ENCODE measurements at places on chromosomes 4 and X.
A peak's percentile ranks its signal among the peaks of the same experiment; 100 is the strongest.

DNA sequence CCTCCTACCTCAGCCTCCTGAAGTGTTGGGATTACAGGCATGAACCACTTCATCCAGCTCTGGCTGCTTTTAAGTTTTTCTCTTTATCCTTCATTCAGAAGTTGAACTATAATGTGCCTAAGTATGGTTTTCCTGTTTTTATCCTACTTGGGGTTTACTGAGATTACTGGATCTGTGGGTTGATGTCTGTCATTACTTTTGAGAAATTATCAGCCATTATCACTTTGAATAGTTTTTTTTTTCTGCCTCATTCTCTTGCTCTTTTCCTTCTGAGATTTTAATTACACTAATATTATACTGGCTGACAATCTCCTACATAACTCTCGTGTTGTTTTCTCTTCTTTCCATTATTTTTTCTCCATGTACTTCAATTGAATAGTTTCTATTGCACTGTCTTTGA is 47.6 kb upstream of the MORC4 start:
- H3K27me3 ChIP-seq, result no peaks in the 10 kb centered on the region
- no peak overlapping the region for H3K4me3 ChIP-seq
- no peak overlapping the region for H3K27ac ChIP-seq
- no peak for DNase-seq
- no peaks in the 10 kb centered on the region for H3K4me1 ChIP-seq
- no peaks in the 10 kb centered on the region for H3K36me3 ChIP-seq

DNA sequence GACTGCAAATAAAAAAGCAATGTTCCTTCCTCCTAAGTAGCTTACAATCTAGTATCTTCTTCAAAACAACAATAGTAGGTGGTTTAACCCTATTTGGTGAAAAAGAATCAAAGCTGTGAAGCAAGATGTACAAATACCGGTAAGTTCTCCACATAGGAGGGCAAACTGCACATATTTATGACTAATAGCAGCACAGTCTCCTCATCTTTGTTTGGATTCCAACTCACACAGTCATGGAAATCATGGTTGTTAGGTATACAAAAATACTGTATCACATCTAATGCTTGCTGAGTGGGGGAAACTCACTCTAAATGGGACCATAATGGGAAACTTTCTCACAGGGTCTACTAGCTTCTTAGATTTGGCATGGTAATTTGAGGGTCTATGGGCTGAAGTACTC is 597.2 kb downstream of the INPP4B start:
- no peaks in the 10 kb centered on the region for H3K4me1 ChIP-seq
- H3K27ac ChIP-seq, result no peak overlapping the region
- no peaks in the 10 kb centered on the region for H3K27me3 ChIP-seq

DNA sequence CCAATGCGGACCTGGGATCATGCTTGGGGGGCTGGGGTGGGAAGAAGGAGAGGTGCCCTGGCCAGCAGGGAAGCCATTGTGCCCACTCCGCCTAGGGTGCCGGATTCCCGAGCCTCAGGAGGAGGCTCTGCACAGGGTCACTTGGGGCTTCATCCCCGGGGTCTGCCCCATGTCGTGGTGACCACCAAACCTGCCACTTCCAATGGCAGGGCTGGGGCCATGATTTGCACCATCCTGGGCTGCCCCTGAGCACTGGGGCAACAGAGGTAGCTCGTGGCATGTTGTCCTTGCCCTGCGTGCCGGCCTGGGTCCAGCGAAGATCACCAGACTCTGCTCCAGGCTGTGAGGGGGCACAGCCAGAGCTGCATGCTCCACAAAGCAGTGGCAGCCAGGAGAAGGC is 71.4 kb upstream of the DCAF12L2 start:
- no peaks in the 10 kb centered on the region for H3K27me3 ChIP-seq
- H3K4me3 ChIP-seq, result no peak overlapping the region
- H3K27ac ChIP-seq, result no peak overlapping the region
- no peak for DNase-seq
- no peaks in the 10 kb centered on the region for H3K4me1 ChIP-seq

DNA sequence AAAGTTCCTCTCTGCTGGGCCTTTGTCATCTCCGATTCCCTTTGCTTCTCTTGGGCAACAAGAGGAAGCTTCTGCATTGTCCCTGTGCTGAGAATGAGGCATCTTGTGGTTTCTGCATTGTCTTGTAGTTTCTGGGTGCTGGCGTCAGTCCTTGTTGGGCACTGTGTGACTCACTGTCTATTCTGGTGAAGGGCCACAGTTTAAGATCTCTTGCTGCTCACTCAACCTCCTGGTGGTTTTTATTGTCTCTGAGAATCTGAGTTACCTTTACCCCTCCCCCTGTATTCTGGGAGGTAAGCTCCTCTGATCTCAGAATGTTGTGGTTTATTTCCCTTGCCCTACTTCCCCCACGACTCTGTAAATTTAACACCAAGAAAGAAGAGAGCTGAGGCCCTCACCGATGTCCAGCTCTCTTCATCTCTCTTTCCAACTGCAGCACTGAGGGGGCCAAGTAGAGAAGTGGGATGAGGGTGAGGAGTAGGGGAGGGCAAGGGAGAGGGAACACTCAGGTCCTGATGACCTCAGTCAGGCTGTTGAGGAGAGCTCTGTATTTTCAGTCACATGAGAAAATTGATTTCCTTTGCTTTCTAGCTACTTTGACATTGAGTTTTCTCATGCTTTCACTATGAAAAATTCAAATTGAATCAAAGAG is 441.6 kb upstream of the PITX2 start:
- no peaks in the 10 kb centered on the region for H3K4me1 ChIP-seq
- no peaks in the 10 kb centered on the region for H3K27me3 ChIP-seq
- H3K27ac ChIP-seq, result no peak overlapping the region
- DNase-seq, result peak; percentile 45
- no peaks in the 10 kb centered on the region for H3K36me3 ChIP-seq
- no peak overlapping the region for H3K4me3 ChIP-seq

GRCh38 chr4:165294907-165295306 is 32.6 kb upstream of the MSMO1 start:
- DNase-seq, result peak; percentile 7
- no peak overlapping the region for H3K4me3 ChIP-seq
- no peak overlapping the region for H3K27ac ChIP-seq
- H3K4me1 ChIP-seq, result no peaks in the 10 kb centered on the region
- H3K27me3 ChIP-seq, result no peaks in the 10 kb centered on the region

GRCh38 chr4:11489453-11490083 is 60.9 kb upstream of the HS3ST1 start:
- 0 out of 2 replicates have a peak, but pooled peaks cover 5% of the 10 kb centered on the region for H3K4me1 ChIP-seq
- no peaks in the 10 kb centered on the region for H3K36me3 ChIP-seq
- H3K4me3 ChIP-seq, result no peak overlapping the region
- H3K27me3 ChIP-seq, result no peaks in the 10 kb centered on the region
- H3K27ac ChIP-seq, result no peak overlapping the region

- peaks cover 3% of the 10 kb centered on the region for H3K4me1 ChIP-seq
- H3K27me3 ChIP-seq, result no peaks in the 10 kb centered on the region
- H3K36me3 ChIP-seq, result no peaks in the 10 kb centered on the region
- DNase-seq, result no peak
- H3K27ac ChIP-seq, result no peak overlapping the region
- no peak overlapping the region for H3K4me3 ChIP-seq
These were observed 55.6 kb downstream of the RTL9 start for GRCh38 chrX:110414273-110414672.

Data from DND-41 (cell line).